ENCODE measurements at places on chromosomes 1 and 21. TPM values are rescaled to one million over a fixed set of nuclear protein-coding genes. Genes with fewer than 3 reads are reported as not detected.

The RER1 gene
- total RNA-seq: 67.4 TPM

The SLC50A1 gene
- 43.0 TPM for total RNA-seq

The SERPINC1 gene
- not detected for total RNA-seq

The RWDD3 gene
- total RNA-seq: 5.9 TPM

The SERBP1 gene
- total RNA-seq: 292 TPM

The PLA2G4A gene
- 10.4 TPM for total RNA-seq

- no peak for DNase-seq
Measured at GRCh38 chr1:2810899-2811532, 9.5 kb upstream of the TTC34 start.

DNA sequence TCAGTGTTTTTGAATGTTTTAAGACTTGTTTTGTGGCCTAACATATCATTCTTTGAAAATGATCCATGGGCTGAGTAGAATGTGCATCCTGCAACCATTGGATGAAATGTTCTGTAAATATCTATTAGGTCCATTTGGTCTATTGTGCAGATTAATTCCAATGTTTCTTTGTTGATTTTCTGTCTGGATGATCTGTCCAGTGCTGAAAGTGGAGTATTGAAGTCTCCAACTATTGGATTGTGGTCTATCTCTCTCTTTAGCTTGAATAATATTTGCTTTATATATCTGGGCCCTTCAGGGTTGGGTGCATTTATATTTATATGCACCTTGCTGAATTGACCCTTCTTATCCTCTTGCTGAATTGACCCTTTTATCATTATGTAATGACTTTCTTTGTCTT is 181.5 kb downstream of the DNAH14 start:
- DNase-seq: no peak

GRCh38 chr1:226520640-226521355 is 27.8 kb upstream of the STUM start:
- peak; percentile 76 for DNase-seq

DNA sequence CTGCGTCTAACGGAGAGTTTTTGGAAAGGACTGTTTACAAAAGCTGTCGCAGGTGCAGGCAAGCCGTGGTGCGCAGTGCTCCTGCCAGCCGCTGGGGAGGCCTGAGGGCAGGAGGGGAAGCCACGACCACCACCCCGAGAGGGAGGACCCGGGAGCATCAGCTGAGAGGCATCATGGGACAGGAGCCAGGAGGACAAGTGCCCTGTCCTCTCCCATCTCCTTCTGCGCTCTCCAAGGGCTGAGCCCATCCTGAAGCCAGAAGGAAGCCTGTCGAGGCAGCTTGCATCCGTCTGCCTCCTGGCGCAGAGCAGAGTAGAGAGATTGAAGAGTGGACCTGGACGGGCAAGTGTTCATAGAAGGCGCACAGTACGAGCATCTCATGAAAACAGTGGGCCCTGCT is 310.9 kb downstream of the KIF26B start:
- DNase-seq: no peak

Data from lower leg skin (tissue), 4 donors.